ENCODE measurements at places on chromosomes 5 and 9. TPM values are rescaled to one million over a fixed set of nuclear protein-coding genes. Genes with fewer than 3 reads are reported as not detected.

GRCh38 chr9:70829591-70830265 lies 291.7 kb downstream of the TRPM3 start:
- DNase-seq = peak; percentile 56
- peaks cover 64% of the 10 kb centered on the region for H3K4me1 ChIP-seq
- H3K36me3 ChIP-seq = peaks cover 4% of the 10 kb centered on the region
- peak overlapping the region; percentile 76 for H3K27ac ChIP-seq
- H3K4me3 ChIP-seq = peak overlapping the region; percentile 16

DNA sequence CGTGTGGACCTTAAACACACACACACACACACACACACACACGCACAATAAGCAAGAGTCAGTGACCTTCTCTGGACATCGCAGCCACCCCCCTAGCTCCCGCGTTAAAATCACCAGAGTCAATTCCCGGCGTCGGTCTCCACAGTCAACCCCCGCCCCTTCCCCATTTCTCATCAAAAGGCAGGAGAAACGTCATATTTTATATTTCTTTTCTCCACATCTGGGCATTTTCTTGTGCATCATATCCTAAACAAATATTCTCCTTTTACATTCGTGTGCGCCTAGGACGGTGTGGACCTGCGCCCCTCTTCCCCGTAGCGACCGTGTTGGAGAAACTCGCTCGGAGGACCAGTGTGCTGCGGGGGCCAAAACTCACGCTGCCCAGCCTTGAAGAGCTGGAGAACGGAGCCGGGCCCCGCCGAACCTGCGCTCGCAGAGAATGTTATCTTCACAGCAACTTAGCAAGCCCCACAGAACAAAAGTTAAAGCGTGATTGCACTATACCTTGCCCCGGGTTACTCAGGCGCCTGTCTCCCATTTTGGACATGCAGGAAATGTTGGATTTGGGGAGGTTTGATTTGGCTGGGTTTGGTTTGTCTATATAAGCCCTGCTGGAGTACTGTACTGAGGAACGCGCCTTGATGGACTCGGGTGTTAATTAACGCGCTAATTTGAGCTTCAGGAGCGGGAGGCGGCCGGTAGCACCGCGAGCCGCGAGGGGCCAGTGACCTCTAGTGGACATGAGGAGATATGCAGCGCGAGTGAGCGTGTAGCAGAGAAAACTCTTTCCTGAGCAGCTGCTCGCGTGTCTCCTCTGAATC lies 192.4 kb downstream of the MEF2C start:
- peaks cover 100% of the 10 kb centered on the region for H3K27me3 ChIP-seq
- DNase-seq = peak; percentile 89
- H3K27ac ChIP-seq = no peak overlapping the region
- H3K4me3 ChIP-seq = peak overlapping the region; percentile 27
- H3K36me3 ChIP-seq = no peaks in the 10 kb centered on the region

DNA sequence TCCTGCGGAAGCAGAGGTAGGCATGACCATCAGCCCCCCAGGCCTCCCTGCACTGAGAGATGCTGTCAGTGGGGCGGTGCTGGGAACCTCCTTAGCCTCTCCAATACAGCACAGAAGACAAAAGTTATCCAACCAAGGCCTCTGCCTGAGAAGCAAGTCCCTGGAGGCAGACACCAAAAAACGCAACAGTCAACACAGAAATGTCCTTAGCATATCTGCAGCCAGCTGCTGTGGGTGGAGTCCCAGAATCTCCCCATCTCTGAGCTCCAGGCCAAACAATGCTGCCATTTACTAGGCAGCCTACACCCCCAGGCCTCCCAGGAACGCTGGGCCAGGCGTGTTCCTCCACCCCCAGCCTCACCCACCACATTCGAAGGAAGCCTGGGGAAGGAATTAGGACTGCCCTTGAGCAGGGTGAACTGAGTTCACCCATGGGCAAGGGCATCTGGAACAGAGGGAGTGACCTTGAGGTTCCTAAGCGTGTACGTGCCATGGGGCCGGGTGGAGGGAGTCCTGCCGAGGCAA lies 43.7 kb downstream of the STK10 start:
- no peak overlapping the region for H3K4me3 ChIP-seq
- no peaks in the 10 kb centered on the region for H3K27me3 ChIP-seq
- no peak for DNase-seq
- H3K27ac ChIP-seq = no peak overlapping the region
- H3K4me1 ChIP-seq = peaks cover 7% of the 10 kb centered on the region

GRCh38 chr5:125898851-125899405 lies 524.3 kb upstream of the GRAMD2B start:
- no peak overlapping the region for H3K27ac ChIP-seq
- no peaks in the 10 kb centered on the region for H3K4me1 ChIP-seq
- no peak overlapping the region for H3K4me3 ChIP-seq
- no peaks in the 10 kb centered on the region for H3K36me3 ChIP-seq

DNA sequence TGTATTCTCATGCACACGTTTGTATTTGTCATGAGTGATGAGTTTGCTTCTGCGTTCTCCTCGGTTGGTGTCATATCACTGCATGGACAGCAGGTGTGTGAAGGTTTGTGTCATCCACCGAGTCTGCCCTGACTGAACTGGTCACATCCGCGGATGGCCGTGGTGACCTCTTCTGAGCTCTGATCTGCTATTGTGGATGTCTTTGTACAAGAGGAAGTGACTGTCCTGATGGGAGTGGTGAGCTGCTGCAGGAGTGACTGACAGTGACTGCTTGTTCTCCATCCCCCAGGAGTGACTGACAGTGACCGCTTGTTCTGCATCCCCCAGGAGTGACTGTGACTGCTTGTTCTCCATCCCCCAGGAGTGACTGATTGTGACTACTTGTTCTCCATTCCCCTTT lies 69.9 kb downstream of the EHMT1 start:
- H3K4me3 ChIP-seq = no peak overlapping the region
- no peak for DNase-seq
- H3K27ac ChIP-seq = no peak overlapping the region
- peaks cover 11% of the 10 kb centered on the region for H3K4me1 ChIP-seq

- peaks cover 49% of the 10 kb centered on the region for H3K27me3 ChIP-seq
- no peak overlapping the region for H3K27ac ChIP-seq
- H3K4me3 ChIP-seq = peak overlapping the region; percentile 58
- H3K4me1 ChIP-seq = peaks cover 14% of the 10 kb centered on the region
- peak; percentile 79 for DNase-seq
Measured at GRCh38 chr9:21801683-21802417, 586 bp upstream of the MTAP start.

- no peaks in the 10 kb centered on the region for H3K36me3 ChIP-seq
- H3K27ac ChIP-seq = no peak overlapping the region
- no peaks in the 10 kb centered on the region for H3K27me3 ChIP-seq
- H3K4me3 ChIP-seq = no peak overlapping the region
- peak; percentile 65 for DNase-seq
- H3K4me1 ChIP-seq = peaks cover 9% of the 10 kb centered on the region
Measured at GRCh38 chr9:124297551-124297901, 39.8 kb downstream of the NEK6 start.

GRCh38 chr5:73938938-73939320 lies 312.9 kb downstream of the ARHGEF28 start:
- peaks cover 5% of the 10 kb centered on the region for H3K4me1 ChIP-seq
- H3K36me3 ChIP-seq = no peaks in the 10 kb centered on the region
- DNase-seq = no peak

- no peak overlapping the region for H3K27ac ChIP-seq
- DNase-seq = no peak
- no peak overlapping the region for H3K4me3 ChIP-seq
- H3K4me1 ChIP-seq = no peaks in the 10 kb centered on the region
- H3K27me3 ChIP-seq = no peaks in the 10 kb centered on the region
Measured at GRCh38 chr5:44997506-44997905, 188.8 kb downstream of the MRPS30 start.

DNA sequence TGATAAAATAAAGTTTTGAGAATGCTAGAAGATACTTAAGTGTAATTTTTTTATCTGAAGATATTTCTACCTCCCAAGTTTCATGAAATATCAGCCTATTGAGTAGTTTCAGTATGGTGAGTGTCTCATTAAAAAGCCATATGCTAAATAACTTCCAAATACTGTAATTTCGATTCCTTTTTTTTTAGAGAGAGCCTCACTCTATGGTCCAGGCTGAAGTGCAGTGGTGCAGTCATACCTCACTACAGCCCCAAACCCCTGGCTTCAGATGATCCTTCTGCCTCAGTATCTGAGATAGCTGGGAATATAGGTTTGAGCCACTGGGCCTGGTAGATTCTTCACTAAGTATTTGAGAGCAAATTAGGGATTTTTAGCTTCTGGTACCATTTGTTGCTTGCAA lies 24.5 kb downstream of the CDC42SE2 start:
- H3K27me3 ChIP-seq = no peaks in the 10 kb centered on the region
- H3K27ac ChIP-seq = no peak overlapping the region
- no peak for DNase-seq
- no peak overlapping the region for H3K4me3 ChIP-seq
- H3K4me1 ChIP-seq = no peaks in the 10 kb centered on the region

GRCh38 chr9:17490110-17490509 lies 88.8 kb upstream of the SH3GL2 start:
- H3K27ac ChIP-seq = no peak overlapping the region
- no peaks in the 10 kb centered on the region for H3K36me3 ChIP-seq
- no peaks in the 10 kb centered on the region for H3K4me1 ChIP-seq
- no peak for DNase-seq
- H3K27me3 ChIP-seq = no peaks in the 10 kb centered on the region
- no peak overlapping the region for H3K4me3 ChIP-seq

DNA sequence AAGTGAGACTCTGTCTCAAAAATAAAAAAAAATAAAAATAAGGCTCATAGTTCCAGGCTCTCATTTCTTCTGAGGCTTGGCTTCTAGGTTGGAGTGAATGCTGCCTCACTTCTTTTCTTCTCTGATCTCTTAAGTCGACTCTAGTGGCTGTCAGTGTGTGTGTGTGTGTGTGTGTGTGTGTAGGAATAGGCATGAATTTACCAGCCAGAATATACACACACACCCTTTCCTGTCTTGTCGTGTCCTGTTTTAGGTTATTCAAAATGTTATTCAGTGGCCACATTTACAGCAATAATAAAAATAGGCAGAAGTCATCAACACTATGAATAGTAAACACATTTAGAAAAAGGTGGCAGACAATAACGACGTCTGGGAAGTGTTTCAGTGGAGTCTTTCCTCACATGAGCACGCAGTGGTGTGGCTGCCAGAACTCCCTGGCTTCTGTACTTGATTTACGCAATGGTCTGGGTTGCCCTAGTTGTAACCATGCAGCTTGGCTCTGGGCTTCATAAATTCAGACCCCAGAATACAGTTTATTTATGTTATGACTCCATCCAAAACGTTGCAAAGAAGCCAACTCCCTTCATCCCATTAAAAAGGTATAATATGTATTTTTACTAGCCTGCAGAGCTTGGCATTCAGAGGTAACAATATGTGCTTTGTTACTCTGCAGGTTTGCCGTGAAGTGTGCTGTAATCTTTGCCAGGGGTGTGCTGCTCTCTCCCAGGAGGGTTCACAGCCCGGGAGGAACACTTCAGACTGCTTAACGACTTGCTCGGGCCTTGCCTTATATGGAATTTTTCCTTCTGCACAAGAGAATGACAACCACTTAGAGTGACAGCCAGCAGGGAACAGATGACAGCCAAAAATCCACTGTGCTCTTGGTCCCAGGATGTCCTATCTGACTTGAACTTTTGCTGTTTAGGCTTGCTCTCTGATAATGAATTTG lies 34.4 kb upstream of the PALM2AKAP2 start:
- no peaks in the 10 kb centered on the region for H3K27me3 ChIP-seq
- peaks cover 22% of the 10 kb centered on the region for H3K4me1 ChIP-seq
- DNase-seq = peak; percentile 56
- H3K36me3 ChIP-seq = no peaks in the 10 kb centered on the region

DNA sequence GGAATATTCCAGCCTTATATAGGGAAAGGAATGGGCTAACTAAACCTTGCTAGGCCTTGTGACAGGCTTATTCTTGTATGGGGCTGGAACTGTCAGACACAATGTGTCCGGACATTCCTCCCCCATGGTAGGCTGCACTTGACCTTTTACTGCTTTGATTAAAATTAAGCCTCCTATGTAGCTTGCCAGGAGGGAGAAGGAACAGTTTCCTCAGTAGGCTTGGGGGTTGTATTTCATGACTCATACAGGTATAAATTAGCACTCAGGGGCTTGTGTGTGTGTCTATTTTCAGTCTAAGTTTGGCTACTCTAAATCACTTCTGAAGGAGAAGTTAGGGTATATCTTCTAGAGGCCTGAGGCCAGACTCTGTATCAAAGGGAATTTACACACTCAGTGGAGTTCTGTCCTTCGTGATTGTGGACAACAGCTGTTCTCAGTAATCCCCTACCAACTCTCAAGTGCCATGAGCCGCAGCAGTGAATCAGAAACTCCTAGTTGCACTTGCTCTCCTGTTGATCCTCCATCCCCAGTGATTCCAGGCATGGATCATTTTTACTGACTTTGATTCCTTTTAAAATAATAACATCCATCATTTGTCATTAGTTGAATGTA lies 16.4 kb downstream of the ADAMTS16 start:
- no peaks in the 10 kb centered on the region for H3K4me1 ChIP-seq
- no peak overlapping the region for H3K4me3 ChIP-seq
- no peaks in the 10 kb centered on the region for H3K36me3 ChIP-seq
- no peak for DNase-seq
- no peaks in the 10 kb centered on the region for H3K27me3 ChIP-seq

GRCh38 chr5:132232465-132232864 lies 4.8 kb upstream of the P4HA2 start:
- peaks cover 3% of the 10 kb centered on the region for H3K4me1 ChIP-seq
- H3K27ac ChIP-seq = no peak overlapping the region
- no peaks in the 10 kb centered on the region for H3K36me3 ChIP-seq
- peaks cover 28% of the 10 kb centered on the region for H3K27me3 ChIP-seq

- peaks cover 6% of the 10 kb centered on the region for H3K27me3 ChIP-seq
- no peak for DNase-seq
- no peaks in the 10 kb centered on the region for H3K36me3 ChIP-seq
- peaks cover 8% of the 10 kb centered on the region for H3K4me1 ChIP-seq
- no peak overlapping the region for H3K4me3 ChIP-seq
Measured at GRCh38 chr5:73274121-73274520, 101.1 kb downstream of the TMEM174 start.

GRCh38 chr9:83242066-83242465 lies 179.1 kb upstream of the RASEF start:
- H3K36me3 ChIP-seq = no peaks in the 10 kb centered on the region
- H3K27me3 ChIP-seq = no peaks in the 10 kb centered on the region
- no peak for DNase-seq
- no peaks in the 10 kb centered on the region for H3K4me1 ChIP-seq
- H3K4me3 ChIP-seq = no peak overlapping the region
- H3K27ac ChIP-seq = no peak overlapping the region

GRCh38 chr5:172167895-172168294 lies 20.1 kb downstream of the STK10 start:
- no peak overlapping the region for H3K4me3 ChIP-seq
- no peaks in the 10 kb centered on the region for H3K36me3 ChIP-seq
- H3K27me3 ChIP-seq = no peaks in the 10 kb centered on the region
- peak; percentile 50 for DNase-seq

Gene TMEM174
- total RNA-seq = not detected

Gene SKP1
- total RNA-seq = 507 TPM

Gene SEMA6A
- total RNA-seq = 75.3 TPM

Gene NUP214
- 37.6 TPM for total RNA-seq

Gene MLANA
- total RNA-seq = not detected

Gene HSPB3
- not detected for total RNA-seq

Gene IL33
- not detected for total RNA-seq

Gene LMNB1
- total RNA-seq = 245 TPM

All from neural progenitor cell (in vitro differentiated cells).